ENCODE measurements at places on chromosomes 1 and 21.

DNA sequence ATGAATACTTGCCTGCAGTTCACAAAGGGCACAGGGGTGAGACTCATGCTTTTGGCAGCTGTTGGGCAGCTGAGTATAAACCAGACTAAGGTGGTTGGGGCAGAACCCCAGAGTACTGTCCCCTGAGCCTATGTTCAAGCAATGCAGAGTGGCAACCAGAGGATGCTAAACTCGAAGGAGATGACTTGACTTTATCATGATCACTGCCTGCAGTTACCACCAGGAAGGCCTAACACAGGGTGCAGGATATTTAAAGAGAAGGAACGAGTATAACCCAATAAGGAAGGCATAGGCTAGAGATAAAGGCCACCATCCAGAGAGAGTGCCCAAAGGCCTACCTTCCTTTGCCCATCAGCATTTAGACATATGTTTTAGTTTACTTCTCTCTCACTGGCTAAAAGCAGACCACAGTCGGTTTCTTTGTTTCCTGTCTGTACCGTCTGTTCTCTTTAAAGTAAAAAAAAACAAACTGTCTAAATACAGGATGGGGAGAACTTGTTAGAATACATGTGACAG, 83.3 kb downstream of the MPZL1 start:
- no peak for DNase-seq

- DNase-seq, result no peak
Observed at GRCh38 chr1:228838717-228839500, 103.6 kb downstream of the RHOU start.

- no peak for DNase-seq
Observed at GRCh38 chr21:37764691-37765090, 151.6 kb downstream of the KCNJ6 start.

GRCh38 chr1:117372863-117373412, 5.7 kb downstream of the MAN1A2 start:
- DNase-seq, result no peak

DNA sequence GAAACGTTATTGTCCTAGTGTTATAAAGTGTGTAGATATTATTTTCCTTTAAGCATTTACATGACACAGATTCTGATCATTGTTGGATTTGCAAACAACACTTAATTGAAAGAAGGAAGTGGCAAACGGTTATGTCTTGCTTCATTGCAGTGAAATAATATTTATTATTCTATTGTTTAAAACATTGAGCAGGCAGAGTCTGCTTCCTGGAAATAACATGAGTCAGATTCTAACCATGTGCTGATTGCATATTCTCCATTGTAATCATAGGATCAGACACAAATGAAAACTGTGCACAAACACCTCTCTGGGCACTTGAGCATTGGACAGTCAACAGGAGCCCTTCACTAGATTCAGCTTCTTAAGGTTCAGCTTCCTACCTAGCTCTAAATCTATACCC, 46.8 kb upstream of the USP25 start:
- DNase-seq, result no peak

GRCh38 chr1:1137256-1138045, 21.6 kb upstream of the C1orf159 start:
- no peak for DNase-seq

GRCh38 chr1:222555992-222556615, 8.2 kb upstream of the HHIPL2 start:
- no peak for DNase-seq

GRCh38 chr1:25619101-25619890, 2.7 kb downstream of the MAN1C1 start:
- no peak for DNase-seq

DNA sequence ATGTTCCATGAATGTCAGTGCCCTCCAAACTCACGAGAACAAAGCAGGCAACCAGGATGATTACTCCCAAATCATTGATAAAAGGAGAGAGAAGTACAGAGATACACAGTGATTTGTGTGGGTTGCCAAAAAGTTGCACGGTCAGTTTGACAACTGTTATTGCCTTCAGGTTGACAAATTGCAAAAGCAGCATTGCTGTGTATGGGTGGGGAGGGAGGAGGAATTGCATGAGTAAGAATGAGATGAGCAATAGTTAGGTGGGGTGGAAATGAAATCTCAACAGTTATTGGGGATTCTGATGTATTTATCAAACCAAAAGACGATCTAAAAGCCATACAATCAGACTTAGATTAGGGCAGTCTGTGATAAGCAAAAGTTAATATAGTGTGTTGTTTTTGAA, 93.7 kb downstream of the NTMT2 start:
- no peak for DNase-seq

GRCh38 chr21:15050568-15051377, 14.0 kb downstream of the NRIP1 start:
- DNase-seq, result no peak

- no peak for DNase-seq
Observed at GRCh38 chr1:147627435-147628110, 42.8 kb downstream of the ACP6 start.

DNA sequence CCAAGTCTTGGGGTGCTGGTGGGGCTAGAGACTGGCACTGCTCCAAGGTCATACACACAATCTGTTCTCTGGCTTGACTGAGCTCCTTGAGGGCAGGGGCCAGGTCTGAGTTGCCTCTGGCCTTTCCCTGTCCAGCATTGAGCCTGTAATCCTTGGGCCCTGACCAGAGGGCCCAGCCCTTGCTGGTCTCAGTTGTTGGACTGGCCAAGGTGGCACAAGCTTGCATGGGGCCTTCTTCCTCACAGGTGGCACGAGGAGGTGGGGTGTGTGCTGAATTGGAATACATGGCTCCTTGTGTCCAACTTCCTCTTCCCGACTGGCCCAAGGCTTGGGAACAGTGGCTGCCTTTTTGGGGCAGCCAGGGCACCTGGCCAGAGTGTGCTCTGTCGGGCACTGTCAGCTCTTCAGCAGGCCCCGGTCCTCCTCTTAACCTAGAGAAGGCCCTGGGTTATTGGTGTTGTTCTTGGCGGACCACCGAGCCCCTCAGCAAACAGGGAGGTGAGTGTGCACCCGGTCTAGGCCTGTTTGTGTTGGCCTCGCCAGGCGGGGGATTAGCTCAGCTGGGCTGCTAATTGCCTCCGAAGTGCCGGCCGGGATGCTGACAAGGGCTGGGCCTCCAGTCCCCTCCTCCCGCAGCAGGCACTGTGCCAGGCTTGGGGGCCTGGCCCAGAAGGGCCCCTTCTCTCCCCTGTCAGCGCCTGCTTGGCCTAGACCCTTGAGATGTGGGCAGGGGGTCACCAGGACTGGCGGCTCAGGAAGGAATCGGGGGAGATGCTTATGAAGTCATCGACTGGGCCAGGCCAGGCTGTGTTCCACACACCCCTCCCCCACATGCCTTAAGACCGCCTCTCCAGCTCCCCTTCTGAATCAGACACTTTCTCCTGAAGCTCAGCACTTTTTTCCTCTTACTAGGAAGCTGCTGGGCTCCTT, 28.5 kb downstream of the WNT4 start:
- DNase-seq, result no peak

- no peak for DNase-seq
Observed at GRCh38 chr1:9558946-9559545, 19.8 kb downstream of the SLC25A33 start.
